ENCODE measurements at places on chromosomes 13 and 19.

- DNase-seq: peak; percentile 64
Observed at GRCh38 chr19:58346961-58347929, 6.0 kb downstream of the A1BG start.

DNA sequence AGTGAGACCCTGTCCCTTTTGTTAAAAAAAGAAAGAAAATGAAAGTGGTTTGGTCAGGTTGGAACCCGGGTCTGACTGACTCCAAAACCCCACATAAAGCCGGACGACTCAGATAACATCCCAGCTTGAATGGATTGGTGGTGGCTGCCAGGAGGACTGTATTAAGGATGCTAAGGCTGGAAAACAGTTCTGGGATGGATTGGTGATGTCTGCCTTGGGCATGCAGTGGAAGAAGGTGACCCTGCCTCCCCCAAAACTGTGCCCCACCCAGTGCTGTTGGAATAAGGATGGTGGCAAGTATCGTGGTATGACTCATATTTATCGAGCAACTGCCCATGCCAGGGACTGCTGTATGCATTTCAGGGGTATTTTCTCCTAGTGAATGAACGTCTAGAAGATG lies 18.5 kb upstream of the COLGALT1 start:
- DNase-seq: no peak

- peak; percentile 53 for DNase-seq
Observed at GRCh38 chr13:26719356-26719945, 41.1 kb downstream of the GPR12 start.

DNA sequence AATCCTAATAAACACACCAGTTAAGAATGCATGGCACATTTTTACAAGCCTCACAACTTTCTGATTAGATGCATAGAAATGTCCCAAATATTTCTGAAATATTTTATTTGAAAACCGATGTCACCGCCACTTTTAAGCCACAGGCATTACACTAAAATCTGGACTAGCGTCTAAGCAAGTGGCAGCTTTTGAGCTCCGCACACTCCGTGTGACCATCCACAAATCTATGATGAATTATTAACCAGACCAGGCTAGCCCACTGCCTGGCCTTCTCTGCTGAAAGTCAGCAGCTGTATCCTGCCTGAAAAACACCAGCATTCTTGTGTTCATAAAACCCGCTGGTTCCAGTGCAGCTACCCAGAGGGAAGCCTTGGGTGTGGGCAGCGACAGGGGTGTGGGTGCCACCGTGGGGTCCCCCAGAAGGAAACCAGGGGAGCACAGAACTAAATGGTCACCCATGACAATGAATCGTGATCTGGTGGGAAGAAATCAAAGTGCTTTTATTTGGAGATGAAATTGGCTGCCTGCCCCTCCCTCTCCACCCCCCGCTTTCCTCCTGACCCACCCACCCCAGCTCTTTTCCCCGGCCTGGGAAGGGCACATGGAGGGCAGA lies 13.8 kb downstream of the RASA3 start:
- DNase-seq: no peak

DNA sequence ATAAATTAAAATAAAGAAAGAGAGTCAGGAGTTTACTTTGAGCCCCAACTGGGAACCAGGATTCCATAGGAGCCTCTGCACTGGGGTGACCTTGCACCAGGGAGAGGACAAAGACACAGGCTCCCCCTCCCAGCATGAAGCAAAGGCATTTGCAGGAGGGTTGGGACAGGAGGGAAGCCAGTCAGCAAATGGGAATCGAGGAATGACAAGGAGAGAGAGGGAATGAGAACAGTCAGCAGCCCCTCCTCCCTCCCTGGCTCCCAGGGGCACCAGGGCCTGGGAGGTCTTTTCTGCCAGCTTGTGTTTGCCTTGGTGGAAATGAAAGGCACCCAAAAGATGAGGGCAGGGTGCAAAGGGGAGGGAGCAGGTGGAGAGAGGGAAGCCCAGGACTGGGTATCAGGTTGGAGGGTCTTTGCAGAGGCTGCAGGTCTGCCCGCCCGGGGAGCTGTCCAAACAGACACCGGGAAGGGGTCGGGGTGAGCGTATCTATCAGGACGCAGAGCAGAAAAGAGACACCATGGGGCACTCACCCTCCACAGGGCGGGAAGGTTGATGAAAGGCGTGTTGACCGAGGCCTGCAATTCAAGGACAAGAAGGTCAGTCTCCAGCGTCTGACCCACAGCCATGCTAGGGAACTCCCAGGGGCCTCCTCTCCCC lies 3.8 kb downstream of the SBSN start:
- no peak for DNase-seq

- DNase-seq: no peak
Observed at GRCh38 chr19:16894080-16894479, 5.3 kb downstream of the F2RL3 start.

DNA sequence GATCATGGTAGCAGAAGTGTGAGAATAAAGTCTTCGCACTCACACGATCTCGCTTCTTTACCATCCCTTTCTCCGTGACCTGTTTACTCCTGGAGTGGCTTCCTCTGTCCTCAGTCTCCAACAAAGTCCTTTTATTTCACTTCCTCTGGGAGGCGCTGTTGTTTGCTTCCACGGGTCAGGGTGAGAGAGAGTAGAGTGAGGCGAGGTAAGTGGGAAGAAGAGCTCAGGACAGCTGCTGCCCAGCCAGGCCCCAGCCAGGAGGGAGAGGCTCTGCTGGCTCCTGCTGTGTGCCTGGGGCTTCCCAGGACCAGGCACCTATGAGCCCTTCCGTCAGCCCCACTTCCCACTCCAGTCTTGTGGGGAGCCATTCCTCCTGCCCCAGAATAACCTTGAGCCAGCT lies 242.1 kb downstream of the FGF9 start:
- DNase-seq: peak; percentile 42

DNA sequence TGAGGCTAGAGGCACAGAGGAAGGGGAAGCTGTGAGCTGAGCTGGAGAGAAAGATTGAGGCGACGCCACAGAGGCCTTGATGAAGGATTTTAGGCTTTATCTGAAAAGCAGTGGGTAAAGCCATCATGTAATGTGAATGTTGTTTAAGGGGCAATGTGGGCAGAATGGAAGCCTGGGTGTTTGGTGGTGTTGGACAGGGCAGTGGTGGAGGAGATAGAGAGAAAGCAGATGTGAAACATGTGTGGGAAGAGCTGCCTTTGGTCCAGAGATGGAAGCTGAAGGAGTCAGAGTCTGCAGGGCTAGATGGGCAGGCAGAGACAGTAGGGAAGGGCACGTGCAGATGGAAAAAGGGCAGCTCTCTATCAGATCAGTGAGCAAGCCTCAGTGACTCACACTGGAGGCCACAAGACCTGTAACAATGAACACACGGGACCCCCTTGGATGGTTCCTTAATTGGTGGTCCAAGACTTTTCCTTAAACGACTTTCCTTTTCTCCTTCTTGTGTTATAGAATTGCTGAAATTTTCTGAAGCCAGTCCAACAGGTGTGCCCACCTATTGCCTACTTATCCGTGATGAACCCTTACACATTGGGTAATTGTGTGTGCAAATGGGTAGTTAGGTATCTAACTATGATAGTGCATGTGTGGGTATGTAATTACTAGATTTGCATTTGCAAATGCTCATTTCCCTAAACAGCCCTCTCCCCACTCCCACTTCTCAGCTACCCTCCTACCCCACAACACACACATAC lies 21.7 kb downstream of the ZNF536 start:
- DNase-seq: no peak

DNA sequence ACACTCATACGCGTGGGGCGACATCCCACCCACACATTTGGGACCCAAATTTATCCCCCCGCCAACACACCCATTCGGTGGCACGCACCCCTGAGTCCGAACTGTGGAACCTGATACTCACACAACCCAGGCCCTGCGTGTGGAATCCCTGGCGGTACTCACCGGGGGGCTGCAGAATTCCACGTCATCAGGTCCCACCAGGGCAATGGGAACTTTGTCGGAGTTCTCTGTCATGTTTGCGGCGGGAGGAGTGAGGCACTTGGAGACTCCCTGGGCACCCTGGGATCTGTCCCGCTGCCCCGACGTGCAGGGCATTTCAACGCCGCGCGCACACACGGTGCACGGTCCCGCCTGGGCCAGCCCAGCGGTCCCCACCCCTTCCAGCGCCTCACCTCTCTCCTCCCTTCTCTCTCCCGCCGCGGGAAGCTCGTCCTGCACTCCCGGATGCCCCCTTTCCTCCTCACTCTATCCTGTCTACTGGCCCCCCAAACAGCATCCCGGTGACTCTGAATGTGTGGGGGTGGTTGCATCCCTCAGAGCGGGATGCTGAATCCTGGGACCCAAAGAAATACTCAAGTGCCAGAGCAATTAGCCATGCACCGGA lies at the start of gene CNMD:
CNMD (minus strand) TSS at position 353 of the 604 bp plus-strand sequence; CDS start at position 234, 119 bp downstream.
- peak; percentile 8 for DNase-seq

- DNase-seq: no peak
Observed at GRCh38 chr13:94557684-94558235, 38.2 kb downstream of the TGDS start.

- no peak for DNase-seq
Observed at GRCh38 chr13:44516771-44517170, 59.4 kb downstream of the TSC22D1 start.

DNA sequence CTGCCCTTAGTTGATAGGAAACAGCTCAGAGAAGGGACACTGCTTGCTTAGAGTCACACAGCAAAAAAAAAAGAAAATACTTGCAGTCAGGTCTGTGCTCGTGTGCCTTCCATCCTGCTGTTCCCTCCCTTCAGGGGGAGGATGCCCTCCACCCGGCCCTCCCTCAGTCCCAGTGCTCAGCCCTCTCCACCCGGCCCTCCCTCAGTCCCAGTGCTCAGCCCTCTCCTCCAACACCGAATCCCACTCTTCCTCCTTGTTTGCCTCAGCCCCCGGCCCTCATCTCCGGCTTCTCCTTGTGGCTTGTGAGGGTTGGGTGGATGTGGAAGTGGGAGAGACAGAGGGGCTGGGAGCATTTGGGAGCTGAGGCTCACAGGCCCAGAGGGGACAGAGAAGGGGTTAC lies 5.8 kb downstream of the TFPT start:
- no peak for DNase-seq

- DNase-seq: no peak
Observed at GRCh38 chr13:113813749-113814434, 50.0 kb downstream of the GAS6 start.

DNA sequence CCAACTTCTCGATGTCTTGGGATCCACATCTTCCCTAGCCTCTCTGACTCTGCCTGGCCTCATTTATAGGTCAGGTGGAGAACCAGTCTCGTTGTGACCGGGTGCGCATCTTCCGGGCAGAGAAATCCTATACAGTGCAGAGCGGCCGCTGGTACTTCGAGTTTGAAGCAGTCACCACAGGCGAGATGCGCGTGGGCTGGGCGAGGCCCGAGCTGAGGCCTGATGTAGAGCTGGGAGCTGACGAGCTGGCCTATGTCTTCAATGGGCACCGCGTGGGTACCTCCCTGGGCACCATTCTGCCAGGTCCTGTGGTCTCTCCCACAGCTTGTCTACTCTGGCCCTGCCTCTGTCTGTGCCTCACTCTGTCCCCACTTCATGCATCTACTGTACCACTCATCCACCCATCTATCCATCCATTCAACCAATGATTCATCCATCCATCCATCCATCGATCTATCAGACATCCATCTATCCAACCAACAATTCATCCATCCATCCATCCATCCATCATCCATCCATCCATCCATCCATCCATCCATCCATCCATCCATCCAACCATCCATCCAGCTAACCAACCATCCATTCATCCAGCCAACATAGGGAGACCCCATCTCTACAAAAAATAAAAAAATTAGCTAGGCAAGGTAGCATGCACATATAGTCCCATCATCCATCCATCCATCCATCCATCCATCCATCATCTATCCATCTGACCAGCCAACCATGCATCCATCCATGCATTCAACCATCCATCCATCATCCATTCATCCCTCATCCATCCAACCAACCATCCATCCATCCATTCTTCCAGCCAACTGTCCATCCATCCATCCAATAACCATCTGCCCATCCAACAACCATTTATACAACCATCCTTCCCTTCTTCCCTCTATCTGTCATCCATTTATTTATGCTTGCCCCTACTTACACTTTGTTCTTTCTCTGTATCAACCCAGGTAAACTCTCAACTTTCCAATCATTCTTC lies 34.3 kb downstream of the RYR1 start:
- no peak for DNase-seq

DNA sequence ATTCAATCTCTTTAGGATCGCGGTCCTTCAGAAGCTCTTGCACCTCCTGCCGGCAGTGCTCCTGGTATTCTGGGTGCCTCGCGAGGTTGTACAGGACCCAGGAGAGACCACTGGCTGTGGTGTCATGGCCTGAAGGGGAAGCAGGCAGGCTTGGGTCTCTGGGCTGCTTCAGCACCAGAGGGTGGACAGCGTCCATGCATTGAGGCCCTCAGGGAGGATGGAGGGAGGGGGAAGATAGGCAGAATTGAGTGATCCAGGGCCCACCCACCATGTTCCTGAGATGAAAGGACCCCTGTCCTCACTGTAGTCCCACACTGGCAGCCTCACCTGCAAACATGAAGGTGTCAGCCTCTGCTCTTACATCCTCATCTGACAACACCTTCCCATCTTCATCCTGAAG lies 17.9 kb upstream of the OR10H5 start:
- DNase-seq: no peak

DNA sequence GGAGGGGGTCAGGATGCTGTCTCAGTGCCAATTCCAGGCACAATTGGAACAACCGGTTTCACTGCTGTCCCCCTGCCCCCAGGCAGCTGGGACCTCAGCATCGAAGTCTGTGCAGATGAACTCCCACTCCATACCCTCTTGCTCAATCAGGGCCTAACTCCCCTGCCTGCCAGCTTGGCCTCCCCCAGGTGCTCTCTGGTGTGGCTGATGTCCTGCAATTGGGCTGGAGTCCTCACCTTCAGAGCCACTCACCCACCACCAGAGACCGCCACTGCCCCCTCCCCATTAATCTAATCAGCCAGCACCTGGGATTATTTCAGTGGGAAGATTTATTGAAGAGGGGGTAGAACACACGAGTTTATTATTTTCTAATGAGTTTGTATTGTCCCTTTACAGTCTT lies 118.8 kb downstream of the MIPEP start:
- DNase-seq: no peak

- no peak for DNase-seq
Observed at GRCh38 chr19:16368385-16369305, 44.0 kb downstream of the KLF2 start.

- no peak for DNase-seq
Observed at GRCh38 chr19:47626238-47626637, 17.3 kb downstream of the BICRA start.

DNA sequence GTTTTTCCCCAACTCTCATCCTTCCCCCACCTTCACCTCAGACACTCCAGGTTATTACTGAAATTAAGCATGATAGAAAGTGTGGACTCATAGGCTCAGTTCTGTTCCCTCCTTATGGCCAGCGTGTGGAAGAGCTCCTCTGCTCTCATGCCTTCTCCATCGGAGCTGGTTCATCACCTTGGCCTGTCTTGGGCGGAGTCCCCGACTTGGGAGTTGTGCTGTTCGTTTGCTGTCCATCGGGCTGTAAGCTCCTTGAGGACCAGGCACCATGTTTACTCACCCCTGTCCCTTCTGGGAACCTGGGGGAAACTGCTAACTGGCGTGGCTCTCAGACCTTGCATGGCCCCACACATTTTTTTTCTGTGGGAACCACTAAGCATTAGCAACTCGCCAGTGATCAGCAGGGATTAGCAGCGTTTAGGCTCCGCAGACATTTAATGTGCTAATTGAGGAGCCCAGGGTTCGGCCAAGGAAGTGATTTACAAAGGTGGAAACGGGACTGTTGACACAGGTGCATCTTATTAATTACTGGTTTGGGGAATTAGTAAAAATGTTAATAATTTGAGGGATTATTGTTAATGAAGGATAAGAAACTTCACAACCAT lies 123.8 kb downstream of the TM9SF2 start:
- DNase-seq: no peak

GRCh38 chr19:21566073-21566472 lies 60.7 kb downstream of the ZNF429 start:
- no peak for DNase-seq
